Diencephalon (tissue), 1 donor: ENCODE measurements at places on chromosomes 12 and 14. TPM values are rescaled to one million over a fixed set of nuclear protein-coding genes. Genes with fewer than 3 reads are reported as not detected.

The REP15 gene
- 1.6 TPM for total RNA-seq

The IRAK3 gene
- 4.4 TPM for total RNA-seq

The MYO1A gene
- not detected for total RNA-seq

The ESYT1 gene
- 51.9 TPM for total RNA-seq

The ZBTB25 gene
- 19.1 TPM for total RNA-seq

The GALNT16 gene
- total RNA-seq, result 16.1 TPM

The TAS2R42 gene
- not detected for total RNA-seq

The CLEC2B gene
- total RNA-seq, result 2.1 TPM

The SLCO1B3 gene
- total RNA-seq, result 0.46 TPM

The TROAP gene
- 6.5 TPM for total RNA-seq

The MUCL1 gene
- total RNA-seq, result not detected

The LRFN5 gene
- 108 TPM for total RNA-seq

The PTPN21 gene
- 8.3 TPM for total RNA-seq

The MTA1 gene
- 49.4 TPM for total RNA-seq

The LMNTD1 gene
- total RNA-seq, result 4.6 TPM

The KRT85 gene
- not detected for total RNA-seq

The ADAMTS20 gene
- 0.46 TPM for total RNA-seq

The RPGRIP1 gene
- 0.69 TPM for total RNA-seq

The IAPP gene
- not detected for total RNA-seq

The NID2 gene
- 13.6 TPM for total RNA-seq

The ZC3H10 gene
- total RNA-seq, result 7.4 TPM

The VASH1 gene
- 39.9 TPM for total RNA-seq

The GNB3 gene
- total RNA-seq, result 3.2 TPM

The KLRC3 gene
- 5.5 TPM for total RNA-seq

The SOAT2 gene
- total RNA-seq, result not detected

The KRT74 gene
- total RNA-seq, result not detected

The CD69 gene
- total RNA-seq, result 1.2 TPM

The FICD gene
- 5.5 TPM for total RNA-seq

The NPFF gene
- 1.2 TPM for total RNA-seq

The KRT75 gene
- total RNA-seq, result not detected

The PTPN6 gene
- 5.8 TPM for total RNA-seq

The CBLN3 gene
- total RNA-seq, result 0.46 TPM

The KRT6C gene
- total RNA-seq, result not detected

The CAMKK2 gene
- 27.5 TPM for total RNA-seq

The HCAR1 gene
- 0.69 TPM for total RNA-seq

The TPPP2 gene
- total RNA-seq, result not detected

The FAIM2 gene
- 59.1 TPM for total RNA-seq

The HCAR3 gene
- total RNA-seq, result not detected

The IFI27L1 gene
- 15.7 TPM for total RNA-seq

The ADAM21 gene
- 0.69 TPM for total RNA-seq

The LTB4R2 gene
- total RNA-seq, result 1.8 TPM

The TUBA1C gene
- total RNA-seq, result 26.3 TPM

The KLRC1 gene
- not detected for total RNA-seq

The SLC25A21 gene
- 2.1 TPM for total RNA-seq

The GPR84 gene
- total RNA-seq, result 0.23 TPM

The DAO gene
- total RNA-seq, result not detected

The BTBD6 gene
- total RNA-seq, result 43.1 TPM

The WNT1 gene
- total RNA-seq, result not detected

The INSM2 gene
- 2.3 TPM for total RNA-seq

The JPH4 gene
- total RNA-seq, result 50.3 TPM

The FAM177A1 gene
- 53.7 TPM for total RNA-seq

The FAM181A gene
- 6.7 TPM for total RNA-seq

The SLC38A4 gene
- total RNA-seq, result 2.1 TPM

The KIF21A gene
- 185 TPM for total RNA-seq
